ENCODE measurements at places on chromosomes 13 and 19.

DNA sequence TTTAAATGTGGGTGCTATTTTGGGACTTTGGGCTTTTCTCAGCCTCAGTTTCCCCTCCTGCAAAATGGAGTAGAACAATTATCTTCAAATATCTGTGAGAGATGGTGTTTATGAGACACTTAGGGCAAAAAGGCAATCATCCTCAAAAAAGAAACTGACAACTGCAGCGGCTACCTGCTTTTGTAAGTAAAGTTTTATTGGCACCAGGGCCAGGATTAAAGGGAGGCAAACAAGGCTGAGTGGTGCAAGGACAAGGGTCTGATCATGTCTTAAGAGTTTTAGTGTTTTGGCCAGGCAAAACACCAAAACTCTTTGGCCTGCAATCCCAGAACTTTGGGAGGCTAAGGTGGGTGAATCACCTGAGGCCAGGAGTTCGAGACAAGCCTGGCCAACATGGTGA lies 1.3 kb upstream of the MAST3 start:
- no peak for DNase-seq

- DNase-seq, result no peak
Measured at GRCh38 chr13:31094331-31095015, 67.2 kb downstream of the HSPH1 start.

GRCh38 chr13:98405107-98405571 lies 171.8 kb downstream of the STK24 start:
- no peak for DNase-seq

DNA sequence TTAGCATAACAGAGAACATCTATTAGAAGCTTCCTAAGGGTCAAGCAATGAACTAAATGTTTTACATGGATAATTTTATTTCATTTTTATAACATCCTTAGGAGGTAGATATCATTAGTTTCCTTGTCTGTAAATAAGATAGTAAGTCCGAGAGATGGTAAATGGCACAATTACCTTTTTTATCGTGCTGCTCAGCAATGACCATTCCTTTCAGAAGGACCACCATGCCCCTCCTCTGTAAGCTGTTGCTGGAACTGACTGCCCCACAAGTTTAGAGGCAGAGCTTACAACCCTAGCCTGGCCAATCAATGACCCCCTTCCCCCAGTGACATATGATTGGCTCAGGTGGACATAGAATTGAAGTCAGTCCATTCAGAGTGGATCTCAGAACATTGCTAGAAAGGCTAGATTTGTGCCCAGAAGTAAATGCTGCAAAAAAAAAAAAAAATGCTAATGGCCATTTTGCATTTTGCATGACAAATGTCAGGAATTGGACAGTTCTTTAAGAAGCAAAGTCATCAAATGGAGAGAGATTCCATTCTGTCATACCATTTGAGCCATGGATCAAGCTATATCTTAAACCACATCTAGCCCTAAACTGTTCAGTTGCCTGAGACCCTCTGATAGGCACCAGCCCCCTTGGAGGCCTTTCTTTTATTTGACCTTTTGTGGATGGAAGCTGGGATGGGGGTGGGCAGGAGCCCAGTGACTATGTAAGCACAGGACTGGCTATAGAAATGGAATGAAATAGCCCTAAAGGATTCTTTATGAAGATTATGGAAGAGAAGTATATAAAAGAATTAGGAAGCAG lies 668.3 kb downstream of the UQCRFS1 start:
- no peak for DNase-seq

DNA sequence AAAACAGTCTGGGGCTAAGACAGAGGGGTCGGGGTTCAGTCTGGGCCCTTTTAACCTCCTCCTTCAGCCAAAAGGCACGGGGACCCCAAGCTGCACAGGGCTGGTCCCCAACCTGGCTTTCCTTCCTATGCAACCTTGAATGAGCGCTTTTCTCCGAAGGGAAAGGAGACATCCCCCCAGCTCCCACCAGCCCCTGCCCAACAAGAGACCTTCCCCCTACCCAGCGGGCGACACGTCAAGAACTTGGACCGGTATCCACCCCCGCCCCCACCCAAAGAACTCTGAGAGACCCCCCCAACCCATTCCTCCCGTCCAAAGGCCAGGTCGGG lies 35.0 kb upstream of the NANOS3 start:
- DNase-seq, result no peak

DNA sequence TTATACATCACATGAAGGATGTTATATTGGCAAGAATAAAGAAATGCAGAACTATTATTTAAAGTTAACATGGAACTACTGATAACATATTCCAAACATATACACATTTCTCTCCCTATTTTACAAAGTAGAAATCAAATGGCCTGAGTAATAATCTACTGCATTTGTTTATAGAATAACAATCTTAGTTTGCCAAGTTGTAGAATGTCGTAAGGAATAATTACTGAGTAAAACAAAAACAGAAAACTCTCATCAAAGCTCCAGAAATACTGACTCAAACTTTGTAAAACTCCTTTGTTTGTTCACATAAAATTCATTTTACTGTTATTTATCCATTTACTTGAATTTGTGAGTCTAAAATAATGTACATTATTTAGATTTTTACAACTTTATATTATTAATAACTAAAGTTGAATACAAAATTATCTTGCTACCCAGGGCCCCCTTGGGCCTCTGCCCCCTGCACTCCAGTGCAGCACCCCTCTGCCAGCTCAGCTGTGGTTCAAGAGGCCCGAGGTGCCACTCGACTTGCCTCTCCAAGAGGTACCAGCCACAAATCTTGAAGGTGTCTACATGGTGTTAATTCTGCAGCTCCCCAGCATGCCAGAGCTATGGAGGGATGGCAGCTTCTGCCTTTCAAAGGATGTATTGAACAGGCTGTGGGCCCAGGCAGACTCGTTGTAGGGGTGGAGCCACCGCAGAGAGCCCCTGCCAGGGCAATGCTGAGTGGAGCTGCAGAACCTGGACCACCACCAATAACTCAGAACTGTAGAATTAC lies 2819.7 kb downstream of the PCDH9 start:
- DNase-seq, result no peak

GRCh38 chr19:53819861-53820260 lies 4.3 kb downstream of the NLRP12 start:
- DNase-seq, result no peak

DNA sequence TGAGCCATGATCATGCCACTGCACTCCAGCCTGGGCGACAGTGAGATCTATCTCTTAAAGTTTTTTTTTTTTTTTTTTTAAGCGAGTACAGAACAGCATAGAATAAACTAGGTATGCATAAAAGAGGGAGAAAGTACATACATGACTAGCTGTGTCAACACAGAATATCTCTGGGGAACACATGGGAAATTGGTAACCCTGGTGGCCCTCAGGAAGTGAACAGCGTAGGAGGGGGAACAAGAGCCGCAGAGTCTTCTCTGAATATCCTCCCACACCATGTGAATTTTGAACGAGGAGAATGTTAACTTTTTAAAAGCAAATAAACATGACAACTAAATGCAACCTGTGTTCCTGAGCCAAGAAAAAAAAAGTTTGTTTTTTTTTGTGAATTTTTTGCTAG lies 15.2 kb downstream of the PHLDB3 start:
- no peak for DNase-seq

DNA sequence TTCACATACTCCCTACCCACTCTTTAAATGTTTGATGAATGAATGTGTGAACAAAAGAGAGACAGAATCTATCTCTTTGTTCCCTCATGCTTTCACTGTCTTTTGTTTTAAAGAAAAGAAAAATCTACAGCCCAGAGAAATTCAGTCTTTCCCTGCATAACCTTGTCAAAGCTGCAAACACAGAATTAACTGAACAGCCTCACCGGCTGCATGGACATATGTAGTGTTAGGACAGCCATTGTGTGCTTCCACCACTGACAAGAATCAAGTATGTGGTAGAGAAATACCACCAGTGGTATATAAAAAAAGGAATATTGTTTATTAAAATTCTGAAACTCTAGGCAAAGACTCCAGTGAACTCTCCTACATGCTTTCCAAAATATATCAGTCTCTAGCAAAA lies 348.4 kb upstream of the NBEA start:
- DNase-seq, result no peak

- DNase-seq, result no peak
Measured at GRCh38 chr19:932648-933552, 7.1 kb downstream of the ARID3A start.

- DNase-seq, result no peak
Measured at GRCh38 chr19:42303876-42304275, 1.5 kb upstream of the PAFAH1B3 start.

GRCh38 chr13:68535329-68535728 lies 1305.2 kb upstream of the PCDH9 start:
- no peak for DNase-seq

- DNase-seq, result no peak
Measured at GRCh38 chr19:4596033-4596904, 36.8 kb upstream of the SEMA6B start.

GRCh38 chr13:79532576-79532975 lies 51.6 kb downstream of the NDFIP2 start:
- no peak for DNase-seq
